ENCODE measurements at places on chromosomes 12 and 14. TPM values are rescaled to one million over a fixed set of nuclear protein-coding genes. Genes with fewer than 3 reads are reported as not detected.

C12orf50 gene
- 0.17 TPM for total RNA-seq

CLECL1 gene
- not detected for total RNA-seq

LHX5 gene
- total RNA-seq: not detected

CLEC7A gene
- not detected for total RNA-seq

ASIC1 gene
- 1.5 TPM for total RNA-seq

GALNT16 gene
- 4.6 TPM for total RNA-seq

Measured in smooth muscle cell of trachea (primary cell).